ENCODE measurements at places on chromosomes 2 and 18.

DNA sequence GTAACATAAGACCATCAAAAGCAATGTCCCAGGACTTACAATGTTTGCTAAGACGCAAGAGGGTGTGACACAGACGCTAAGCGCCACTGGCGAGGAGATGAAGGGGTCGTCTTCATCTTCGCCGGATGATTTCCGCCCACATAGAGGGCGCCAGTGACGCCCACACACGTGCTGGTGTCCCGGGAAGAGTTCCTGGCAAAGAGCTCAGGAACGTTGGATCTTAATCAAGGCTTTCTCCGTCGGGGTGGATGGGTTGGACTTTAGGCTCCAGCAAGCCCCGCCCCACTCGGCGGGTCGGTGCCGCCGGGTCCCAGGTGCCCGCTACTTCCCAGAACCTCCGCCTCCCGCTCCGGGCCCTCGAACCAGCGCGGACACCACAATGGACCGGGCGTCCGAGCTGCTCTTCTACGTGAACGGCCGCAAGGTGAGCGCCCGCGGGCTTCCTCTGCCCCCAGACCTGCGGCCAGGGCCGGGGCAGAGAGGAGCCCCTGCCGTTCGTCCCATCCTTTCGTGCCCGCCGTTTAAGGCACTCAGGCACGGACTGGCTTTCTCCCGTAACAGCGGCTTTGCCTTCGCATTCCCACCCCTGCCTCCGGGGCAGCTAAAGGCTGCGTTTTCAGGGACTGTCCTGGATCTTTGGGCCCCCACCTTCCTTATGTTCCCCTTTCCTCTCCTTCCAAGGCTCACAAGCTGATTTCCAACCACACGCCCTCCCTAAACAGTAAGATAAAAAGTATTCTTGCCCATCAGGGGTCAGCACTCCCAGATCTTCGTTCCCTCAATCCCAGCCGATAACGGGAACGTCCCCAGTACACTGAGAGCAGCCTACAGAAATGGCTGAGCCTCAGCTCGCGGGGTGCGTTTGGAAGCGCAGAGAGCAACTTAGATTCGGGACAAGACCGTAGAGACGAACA, at the start of gene AOX1:
TSS of gene AOX1 (plus strand) at position 285 of the 914 bp plus-strand sequence. CDS start at position 380, 95 bp downstream.
- peak; percentile 45 for DNase-seq

- DNase-seq: no peak
Observed at GRCh38 chr18:10162340-10162739, 248.5 kb downstream of the VAPA start.

GRCh38 chr18:56869189-56869777, 218.1 kb downstream of the WDR7 start:
- peak; percentile 73 for DNase-seq

DNA sequence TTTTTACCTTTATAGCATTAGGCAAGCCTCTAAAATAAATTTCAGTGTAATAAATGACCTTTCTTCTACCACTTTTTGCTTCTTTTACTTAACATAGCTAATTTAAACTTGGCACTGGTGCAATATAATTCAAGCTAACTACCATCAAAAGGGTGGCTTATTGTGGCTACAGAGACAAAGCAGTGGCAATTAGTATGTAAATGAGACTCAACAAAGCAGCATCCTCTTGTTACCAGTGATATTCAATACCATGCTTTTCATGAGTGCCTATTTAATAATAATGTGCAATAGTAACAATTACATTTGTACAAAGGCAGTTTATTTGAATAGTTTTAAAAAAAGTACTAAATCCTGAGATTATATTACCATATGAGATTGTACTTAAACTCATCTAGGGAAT, 93.4 kb downstream of the SOS1 start:
- DNase-seq: no peak

- DNase-seq: peak; percentile 72
Observed at GRCh38 chr2:133253793-133254192, 314.5 kb downstream of the NCKAP5 start.

DNA sequence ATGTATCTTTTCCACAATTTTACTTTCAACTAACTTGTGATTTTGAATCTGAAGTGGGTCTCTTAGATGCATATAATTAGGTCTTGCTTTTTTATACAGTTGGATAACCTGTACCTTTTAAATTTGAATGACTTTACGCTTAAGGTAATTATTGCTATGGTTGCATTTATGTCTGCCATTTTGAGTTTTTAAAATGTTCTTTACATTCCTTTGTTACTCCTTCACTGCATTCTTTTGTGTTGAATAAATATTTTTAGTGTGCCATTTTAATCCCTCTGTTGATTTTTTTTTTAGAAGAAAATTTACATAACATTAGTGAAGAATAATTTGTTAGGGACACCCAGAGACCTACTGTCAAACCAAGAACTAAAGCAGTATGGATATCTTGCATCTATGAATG, 65.3 kb downstream of the BIRC6 start:
- peak; percentile 22 for DNase-seq

GRCh38 chr2:234802071-234802844, 149.6 kb upstream of the SH3BP4 start:
- no peak for DNase-seq

DNA sequence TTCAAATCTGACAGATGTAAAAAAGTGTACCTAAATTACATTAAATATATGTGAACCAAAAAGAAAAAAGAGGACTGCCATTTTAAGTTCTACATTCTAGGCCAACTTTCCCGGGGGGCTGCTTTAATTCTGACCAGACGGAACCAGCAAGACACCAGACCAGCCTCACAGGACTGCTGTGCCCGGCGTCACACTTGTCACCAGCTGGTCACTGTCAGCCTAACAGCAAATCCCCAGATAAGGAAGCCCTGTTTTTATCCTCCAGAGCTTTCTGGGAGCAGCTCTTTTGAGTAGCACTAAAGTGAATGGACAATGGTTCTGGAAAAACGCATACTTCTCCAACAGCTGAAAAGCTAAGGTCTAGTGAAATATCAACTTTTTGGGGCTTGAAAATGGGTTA, 35.6 kb downstream of the CYB5A start:
- no peak for DNase-seq

DNA sequence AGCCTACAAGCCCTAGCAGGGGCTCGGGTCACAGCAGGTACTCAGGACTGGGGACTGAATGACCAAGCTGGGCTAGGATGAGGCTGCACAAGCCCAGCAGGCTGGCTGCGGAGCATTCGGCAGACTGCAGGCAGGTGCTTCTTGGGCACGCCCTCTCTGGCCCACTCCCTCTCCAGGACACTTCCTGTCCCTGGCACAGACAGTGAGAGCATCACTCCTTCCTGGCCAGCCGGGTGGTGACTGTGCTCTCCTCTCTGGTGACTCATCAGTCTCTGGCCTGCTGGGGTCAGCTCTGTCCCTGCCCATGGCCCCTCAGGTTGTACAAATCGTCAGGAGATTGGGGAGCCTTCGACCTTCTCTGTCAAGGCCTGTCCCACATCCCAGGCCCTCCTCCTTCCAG, 22.5 kb downstream of the C1QL2 start:
- no peak for DNase-seq

All from IMR-90 (cell line).